ENCODE measurements at places on chromosomes 11 and 22. TPM values are rescaled to one million over a fixed set of nuclear protein-coding genes. Genes with fewer than 3 reads are reported as not detected.

Gene ZNF280A
- total RNA-seq, result not detected

Gene MUC5AC
- total RNA-seq, result not detected

Gene CRYBA4
- total RNA-seq, result not detected

Gene KDM4E
- not detected for total RNA-seq

Gene TBX10
- total RNA-seq, result not detected

Gene LRRN4CL
- not detected for total RNA-seq

Gene KLHL35
- 3.1 TPM for total RNA-seq

Gene SHISAL1
- total RNA-seq, result not detected

Gene MGAT3
- total RNA-seq, result 0.96 TPM

Gene TIMP3
- total RNA-seq, result not detected

Gene SLC22A12
- total RNA-seq, result not detected

Gene PATE4
- total RNA-seq, result not detected

Gene LAMTOR1
- 74.6 TPM for total RNA-seq

Gene OR5A1
- total RNA-seq, result not detected

Gene PHLDA2
- total RNA-seq, result 2.8 TPM

Gene CHADL
- total RNA-seq, result 1.6 TPM

Gene RFPL3
- total RNA-seq, result not detected

Gene MYO7A
- total RNA-seq, result 1.7 TPM

Gene APOL2
- total RNA-seq, result 36.9 TPM

Gene SPI1
- total RNA-seq, result 14.9 TPM

Gene INTS4
- 48.9 TPM for total RNA-seq

Gene SCN4B
- not detected for total RNA-seq

Gene NLRX1
- total RNA-seq, result 6.9 TPM

Gene ELFN2
- total RNA-seq, result 0.10 TPM

Gene GGA1
- 86.8 TPM for total RNA-seq

Gene KDELR3
- not detected for total RNA-seq

Gene MMP13
- not detected for total RNA-seq
